ENCODE measurements at places on chromosomes 7 and 10.

- no peak for DNase-seq
Observed at GRCh38 chr7:53596230-53596629, 560.8 kb downstream of the POM121L12 start.

GRCh38 chr7:50652400-50653125, 87.4 kb upstream of the DDC start:
- DNase-seq: no peak

GRCh38 chr7:924541-925231, 29.8 kb downstream of the ADAP1 start:
- DNase-seq: no peak

DNA sequence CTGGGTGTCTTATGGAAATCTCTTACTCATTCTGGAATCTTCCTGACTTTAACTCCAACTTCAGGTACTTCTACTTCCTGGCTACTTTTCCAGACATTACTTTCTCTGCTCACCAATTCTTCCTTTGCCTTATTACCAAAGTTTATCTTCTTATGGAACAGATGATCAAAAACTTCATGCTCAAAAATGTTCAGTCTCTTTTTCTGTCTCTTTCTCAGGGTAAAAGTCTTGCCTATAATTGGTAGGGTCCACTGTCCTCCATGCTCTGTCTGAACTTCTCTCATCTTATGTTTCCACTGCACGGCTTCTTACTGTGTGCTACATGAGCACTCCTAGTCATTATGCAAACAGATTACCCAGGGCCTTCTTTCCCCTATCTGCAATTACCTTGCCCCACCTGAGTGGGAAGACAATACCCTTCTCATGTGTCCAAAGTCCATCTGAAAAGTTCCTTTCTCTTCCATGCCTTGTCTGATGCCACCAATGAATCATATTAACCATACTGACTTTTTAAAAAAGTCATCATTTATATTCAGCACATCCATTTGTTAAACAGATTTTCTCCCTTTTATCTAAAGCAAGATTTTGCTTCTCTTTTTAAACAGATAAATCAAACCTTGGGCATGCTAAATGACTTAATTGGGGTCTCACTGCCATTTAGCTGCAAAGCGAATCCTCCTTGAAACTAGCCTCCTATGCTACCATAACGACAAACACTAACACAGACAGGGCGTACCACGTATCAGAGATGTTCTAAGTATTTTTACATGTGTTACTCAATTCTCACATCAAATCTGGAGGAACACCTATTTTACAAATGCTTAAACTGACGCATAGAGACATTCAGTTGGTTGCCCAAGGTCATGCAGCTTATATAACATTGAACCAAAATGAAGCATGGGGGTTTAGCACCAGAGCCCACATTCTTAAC, 48.8 kb downstream of the SEMA3C start:
- no peak for DNase-seq

- no peak for DNase-seq
Observed at GRCh38 chr7:988426-988911, 5.5 kb downstream of the CYP2W1 start.

DNA sequence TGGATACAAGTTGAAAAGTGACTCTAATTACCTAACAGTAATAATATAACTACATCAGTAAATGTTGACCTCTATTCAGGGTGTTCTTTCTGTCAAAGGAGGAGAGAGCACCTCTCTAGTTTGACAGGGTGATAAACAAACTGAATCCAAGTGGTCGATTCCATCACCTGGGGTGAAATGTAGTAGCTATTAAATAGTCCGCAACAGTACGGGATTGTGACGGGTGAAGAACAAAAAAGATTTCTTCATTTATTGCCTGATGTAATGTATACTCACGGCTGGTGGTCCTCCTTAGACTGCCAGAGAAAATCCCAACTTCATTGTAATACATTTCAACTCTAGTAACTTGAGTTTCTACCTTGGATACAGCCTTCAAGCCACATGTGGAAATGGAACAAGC, 292.5 kb upstream of the CELF2 start:
- no peak for DNase-seq

DNA sequence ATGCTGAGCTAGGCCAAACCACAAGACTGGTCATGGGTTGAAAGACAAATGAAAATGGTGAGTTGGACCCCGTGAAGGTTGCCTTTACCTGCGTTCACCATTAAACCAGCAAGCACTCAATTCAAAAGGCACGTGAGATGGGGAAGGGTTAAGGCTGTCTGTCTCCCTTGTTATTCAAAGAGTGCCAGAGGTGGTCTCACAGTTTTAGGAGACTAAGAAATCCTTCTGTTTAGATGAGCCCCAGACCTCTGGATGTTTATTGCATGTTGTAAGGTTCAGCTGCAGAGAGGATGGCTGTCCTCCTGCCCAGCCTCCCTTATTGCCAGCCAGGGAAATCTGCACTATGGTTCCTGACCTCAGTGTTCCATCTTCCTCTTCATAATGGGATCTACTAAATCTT, 498.0 kb upstream of the CELF2 start:
- no peak for DNase-seq

GRCh38 chr10:30765022-30765615, 135.6 kb upstream of the LYZL2 start:
- DNase-seq: no peak

- no peak for DNase-seq
Observed at GRCh38 chr7:157477550-157478212, 140.9 kb downstream of the DNAJB6 start.

DNA sequence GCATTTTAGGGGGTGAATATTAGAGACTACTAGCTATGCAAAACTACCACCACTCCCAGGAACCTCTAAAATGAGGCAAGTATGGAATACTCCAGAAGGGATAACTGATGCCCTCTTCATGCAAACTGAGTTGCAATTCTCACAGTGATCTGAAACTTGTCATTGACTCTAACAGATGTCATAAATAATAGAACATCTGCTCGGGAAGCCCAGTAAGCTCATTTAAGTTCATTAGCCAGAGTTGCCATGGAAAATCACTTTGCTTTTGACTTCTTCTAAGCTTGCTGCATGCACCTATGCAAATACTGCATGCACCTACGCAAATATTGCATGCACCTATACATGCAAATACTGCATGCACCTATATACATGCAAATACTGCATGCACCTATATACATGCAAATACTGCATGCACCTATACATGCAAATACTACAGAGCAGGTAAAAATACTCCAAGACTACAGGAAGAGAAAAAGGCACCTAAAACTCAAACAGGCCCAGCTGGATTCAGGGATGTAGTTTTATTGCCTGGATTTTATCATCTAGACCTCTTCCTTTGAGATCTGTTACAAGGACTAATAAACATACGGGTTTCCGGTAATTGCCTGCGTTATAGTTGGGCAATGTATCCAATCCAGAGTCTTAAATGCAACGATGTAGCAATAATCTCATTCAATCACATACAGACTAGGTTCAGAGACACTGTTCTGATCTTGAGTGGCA, 1061.1 kb upstream of the AUTS2 start:
- no peak for DNase-seq

DNA sequence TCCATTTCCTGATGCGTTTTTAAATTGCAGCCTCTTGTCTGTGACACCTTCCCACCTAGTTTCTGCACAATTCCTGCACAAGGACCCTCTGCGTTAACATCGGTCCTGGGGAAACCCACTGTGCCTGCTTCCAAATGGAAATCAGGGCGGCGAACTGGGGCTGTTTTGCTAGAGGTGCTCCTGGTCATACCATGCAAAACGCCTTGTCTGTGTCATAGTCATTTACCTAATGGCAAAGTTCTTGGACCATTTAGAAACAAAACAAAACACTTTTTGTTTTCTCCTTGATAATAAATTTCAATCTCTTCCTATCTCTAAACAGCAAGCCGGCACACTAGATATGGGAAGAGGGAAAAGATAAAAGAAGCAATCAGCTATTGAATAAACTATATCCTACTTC, 206.9 kb upstream of the KLF14 start:
- DNase-seq: no peak

GRCh38 chr7:88151119-88151790, 68.6 kb downstream of the SRI start:
- DNase-seq: no peak

- DNase-seq: peak; percentile 70
Observed at GRCh38 chr7:148304456-148304855, 286.1 kb upstream of the C7orf33 start.

DNA sequence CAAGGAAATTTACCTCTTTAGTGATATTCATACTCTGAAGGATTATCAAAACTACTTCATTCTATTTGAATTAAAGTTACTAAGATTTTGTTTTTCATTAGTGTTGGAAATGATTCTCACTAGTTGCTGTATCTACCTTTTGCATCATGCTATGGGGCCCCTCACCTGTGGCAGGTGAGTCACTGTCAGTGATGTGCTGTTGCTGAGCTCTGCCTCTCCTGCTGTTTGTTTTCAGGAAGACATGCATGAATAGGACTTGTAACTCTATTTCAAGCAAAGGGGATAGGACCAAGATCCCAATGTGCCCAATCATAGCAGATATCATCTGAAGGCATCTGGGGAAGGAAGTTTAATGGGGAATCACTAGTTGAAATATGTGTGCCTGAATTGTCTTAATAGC, 57.4 kb upstream of the AGR3 start:
- DNase-seq: no peak

DNA sequence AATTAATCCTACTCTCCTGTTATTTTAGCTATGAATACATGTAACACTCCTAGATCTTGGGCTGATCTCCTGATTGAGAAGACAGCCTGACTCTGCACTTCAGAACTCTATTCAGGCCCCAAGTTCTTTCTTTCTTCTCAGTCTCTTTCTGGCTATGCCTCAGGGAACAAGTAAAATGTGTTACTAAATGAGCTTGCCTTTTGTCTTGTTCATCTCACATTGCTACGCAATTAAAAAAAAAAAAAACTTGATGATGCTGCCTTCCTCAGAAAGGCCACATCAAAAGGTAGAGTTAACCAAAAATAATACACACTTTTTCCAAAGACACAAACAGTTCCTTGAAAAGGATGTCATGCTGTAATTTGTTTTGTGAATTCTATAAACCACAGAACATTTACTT, 258.1 kb downstream of the TWIST1 start:
- no peak for DNase-seq

DNA sequence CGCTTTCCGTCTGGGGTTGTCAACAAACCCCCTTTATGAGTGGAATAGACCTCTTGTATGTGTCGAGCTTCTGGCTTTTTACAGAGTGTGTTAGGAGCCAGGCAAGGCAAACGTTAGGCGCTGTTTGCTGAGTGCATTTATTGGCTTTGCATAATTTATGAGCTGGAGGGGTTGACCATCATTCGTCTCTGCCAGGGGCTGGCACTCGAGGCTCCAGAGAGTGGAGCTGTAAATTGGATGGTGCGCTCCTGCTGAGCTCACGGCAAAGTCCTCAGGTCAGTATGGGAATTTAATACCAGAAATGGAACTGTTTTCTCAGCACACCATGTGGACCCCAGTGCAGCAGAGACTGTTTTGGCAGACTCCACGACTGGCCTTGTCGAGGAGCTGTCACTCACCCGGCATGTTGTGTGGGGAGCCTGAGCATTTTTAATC, 699.4 kb upstream of the GALNT17 start:
- no peak for DNase-seq

DNA sequence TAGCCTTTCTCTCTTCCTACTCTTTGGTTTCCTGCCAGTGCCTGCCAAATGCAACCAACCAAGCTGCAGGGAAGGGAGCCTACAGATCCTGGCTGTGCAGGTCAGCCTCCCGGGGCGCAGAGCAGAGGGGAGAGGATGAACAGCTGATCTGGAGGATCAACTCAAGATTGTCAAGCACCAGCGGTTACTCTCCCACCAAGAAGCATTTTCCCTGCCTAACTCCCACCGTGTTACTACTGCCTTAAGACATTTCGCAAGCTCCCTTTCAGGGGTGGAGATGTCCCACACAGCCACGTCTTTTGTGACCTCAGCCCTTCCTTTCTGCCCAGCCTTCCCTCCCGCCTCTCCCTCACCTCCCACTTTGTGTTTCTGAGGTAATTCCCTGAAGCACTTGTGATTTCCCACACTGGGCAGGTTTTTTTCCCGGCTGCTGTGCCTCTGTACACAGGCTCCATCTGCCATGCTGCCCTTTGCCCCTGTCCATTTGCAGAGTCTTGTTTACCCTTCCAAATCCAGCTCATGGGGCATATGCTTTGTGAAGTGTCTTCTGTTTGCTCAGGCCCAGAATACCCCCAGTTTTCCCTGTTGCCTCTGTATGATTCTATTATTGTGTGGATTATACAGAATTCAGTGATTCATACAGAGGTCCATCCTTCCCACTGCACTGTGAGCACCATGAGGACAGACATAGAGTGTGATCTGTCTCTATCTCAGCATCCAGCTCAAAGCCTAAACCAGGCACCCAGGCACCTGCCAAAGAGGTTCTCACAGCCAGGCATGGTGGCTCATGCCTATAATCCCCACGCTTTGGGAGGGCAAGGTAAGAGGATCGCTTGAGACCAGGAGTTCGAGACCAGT, 40.9 kb upstream of the PAPSS2 start:
- DNase-seq: no peak

DNA sequence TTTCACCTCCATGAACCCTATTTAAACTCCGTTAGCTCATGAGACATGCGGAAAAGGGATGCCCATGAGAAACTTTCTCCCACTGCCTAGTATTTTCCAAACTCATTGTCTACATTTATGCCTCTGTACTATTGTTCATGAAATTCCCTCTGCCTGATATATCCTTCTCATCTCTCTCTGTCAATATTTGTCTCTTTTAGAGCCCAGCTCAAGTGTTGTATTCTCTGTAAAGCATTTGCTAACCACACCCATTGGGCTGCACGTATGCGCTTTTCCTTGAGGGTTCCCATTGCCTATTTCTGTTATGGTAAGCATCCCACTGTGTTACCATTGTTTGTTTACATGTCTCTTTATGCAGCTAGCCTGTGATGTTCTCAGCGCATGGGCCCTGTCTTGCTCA, 211.4 kb downstream of the MDFIC start:
- DNase-seq: no peak

DNA sequence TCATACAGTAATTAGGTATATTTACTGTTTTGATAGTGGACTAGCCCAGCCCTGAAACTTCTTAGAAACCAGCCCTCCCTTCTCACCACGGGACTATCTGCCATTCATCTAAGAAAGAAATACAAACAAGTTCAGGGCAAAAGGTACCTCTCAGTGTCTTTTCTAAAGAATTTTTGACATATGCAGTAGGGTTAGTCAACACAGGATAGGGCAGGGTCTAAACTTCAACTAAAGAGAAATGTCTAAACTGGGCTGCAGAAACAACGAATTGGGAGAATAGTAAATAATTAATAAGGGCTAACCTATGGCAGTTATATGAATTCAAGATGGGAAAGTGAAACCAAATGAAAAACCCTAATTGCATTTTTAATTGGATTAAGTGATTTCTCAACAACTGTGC, 496.6 kb downstream of the INHBA start:
- DNase-seq: no peak

GRCh38 chr10:96967847-96968246, 135.7 kb downstream of the LCOR start:
- DNase-seq: no peak

GRCh38 chr7:134470864-134471263, 12.0 kb upstream of the AKR1B1 start:
- no peak for DNase-seq

Data from B cell (primary cell).